ENCODE measurements at places on chromosomes 7 and 10.

DNA sequence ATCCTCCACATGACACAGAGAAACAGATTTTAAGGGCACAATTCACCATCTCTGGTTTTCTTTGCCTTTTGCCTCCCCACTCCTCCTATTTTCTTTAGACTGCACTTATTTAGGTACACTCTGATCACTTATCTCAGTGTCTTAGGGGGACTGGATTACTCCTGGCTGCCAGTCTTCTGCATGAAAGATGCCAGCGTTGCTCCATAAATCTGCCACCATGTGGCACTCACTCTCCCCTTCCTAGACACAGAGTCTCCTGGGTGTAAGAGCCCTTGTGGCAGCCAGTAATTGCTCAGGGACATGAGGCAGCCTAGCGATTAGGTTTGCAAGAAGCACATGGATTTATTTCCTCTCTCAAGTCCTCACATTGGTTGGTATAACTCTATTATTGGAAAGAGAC is 34.5 kb upstream of the RBM20 start:
- DNase-seq = no peak

- DNase-seq = peak; percentile 86
These were observed 187.8 kb downstream of the FAM107B start for GRCh38 chr10:14586901-14587300.

DNA sequence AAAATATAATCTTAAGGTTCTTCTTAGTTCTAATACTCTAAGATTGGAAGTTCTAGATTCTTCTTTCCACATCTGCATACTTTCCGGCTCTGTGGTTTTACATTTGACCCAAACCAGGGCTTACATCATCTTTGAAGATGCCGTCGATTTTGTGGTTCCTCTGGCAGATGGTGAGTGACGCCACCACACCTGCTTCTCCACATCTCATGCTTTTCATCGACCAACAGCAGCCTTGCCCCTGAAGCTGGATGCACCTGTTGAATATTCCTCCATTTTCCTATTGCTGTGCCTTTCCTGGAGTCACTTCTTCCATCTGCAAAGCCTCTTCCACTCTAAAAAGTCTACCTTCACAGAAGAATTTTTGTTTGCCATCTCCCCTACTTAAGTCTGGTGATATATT is 121.3 kb downstream of the PRKCQ start:
- DNase-seq = no peak

DNA sequence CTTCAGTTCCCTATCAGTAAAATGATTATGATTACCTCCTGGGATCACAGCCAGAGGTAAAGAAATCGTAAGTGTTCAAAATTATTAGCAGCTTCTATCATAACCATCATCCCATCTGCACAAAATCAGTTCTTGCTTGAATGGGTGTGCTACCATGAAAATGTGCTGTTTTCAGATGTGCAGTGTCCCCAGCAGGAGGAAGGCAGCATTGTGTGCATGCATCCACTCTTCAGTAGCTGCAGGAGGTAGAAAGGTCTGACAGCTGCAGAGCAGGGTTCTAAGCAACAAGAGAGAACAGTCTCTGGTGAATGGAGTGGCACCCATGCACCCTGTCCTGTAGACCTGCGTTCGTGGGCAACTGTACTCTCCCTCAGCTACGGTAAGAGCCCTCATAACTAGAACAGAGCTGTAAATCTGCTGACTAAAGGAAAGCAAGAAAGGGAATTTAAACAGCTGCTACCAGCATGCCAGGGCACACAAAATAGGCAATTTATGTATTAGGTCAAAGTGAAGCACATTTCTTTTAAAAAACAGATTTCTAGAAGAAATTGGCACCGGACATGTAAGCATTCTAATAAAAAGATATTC is 21.2 kb downstream of the VSTM2A start:
- DNase-seq = no peak

GRCh38 chr10:120803972-120804371 is 47.2 kb upstream of the WDR11 start:
- DNase-seq = no peak

- no peak for DNase-seq
These were observed 16.3 kb downstream of the ZDHHC16 start for GRCh38 chr10:97462309-97462708.

GRCh38 chr7:79822620-79823240 is 311.9 kb upstream of the GNAI1 start:
- no peak for DNase-seq

GRCh38 chr7:64625114-64626082 is 40.5 kb upstream of the ZNF107 start:
- peak; percentile 9 for DNase-seq

DNA sequence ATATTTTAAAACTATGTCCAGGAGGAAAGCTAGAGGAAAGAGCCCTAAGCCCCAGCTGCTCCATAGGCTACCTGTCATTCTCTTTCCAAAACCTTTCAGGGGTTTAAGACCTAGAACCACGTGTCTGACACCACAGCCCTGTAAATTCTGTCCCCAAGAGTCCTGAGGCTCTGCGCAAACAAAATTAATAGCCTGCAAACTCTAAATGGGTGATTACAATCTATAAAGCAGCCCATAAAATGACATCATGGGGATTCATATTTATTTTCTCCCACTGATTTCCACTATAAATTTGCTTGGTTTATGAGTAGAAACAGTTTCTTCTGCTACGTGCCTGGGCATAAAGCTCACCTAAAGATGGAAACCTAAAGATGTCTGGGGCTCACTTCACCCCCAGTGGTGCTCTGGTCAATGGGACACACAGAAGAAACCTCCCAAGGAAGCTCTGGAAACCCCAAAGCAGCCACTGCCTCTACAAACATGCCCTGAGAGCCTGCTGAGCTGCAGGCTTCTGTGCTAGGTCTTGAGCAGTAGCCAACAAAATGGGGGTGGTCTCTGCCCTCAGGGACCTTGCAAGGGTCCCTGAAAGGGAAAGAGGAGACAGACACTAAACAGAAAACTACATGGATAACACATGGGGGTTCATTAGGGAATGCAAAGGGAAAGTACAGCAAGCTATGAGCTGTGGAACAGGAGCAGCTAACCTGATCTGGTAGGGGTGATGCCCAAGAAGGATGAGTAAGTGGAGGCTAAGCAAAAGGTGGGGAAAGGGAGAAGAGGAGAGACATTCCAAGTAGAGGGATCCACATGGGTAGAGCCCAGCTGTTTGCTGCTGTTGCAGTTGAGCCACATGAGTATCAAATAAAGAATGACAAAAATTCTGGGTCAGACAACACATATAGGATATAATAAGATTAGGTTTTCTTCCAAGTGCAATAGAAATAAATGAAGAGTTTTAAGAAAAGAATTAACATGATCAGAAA is 331.7 kb downstream of the KCNMA1 start:
- DNase-seq = no peak

DNA sequence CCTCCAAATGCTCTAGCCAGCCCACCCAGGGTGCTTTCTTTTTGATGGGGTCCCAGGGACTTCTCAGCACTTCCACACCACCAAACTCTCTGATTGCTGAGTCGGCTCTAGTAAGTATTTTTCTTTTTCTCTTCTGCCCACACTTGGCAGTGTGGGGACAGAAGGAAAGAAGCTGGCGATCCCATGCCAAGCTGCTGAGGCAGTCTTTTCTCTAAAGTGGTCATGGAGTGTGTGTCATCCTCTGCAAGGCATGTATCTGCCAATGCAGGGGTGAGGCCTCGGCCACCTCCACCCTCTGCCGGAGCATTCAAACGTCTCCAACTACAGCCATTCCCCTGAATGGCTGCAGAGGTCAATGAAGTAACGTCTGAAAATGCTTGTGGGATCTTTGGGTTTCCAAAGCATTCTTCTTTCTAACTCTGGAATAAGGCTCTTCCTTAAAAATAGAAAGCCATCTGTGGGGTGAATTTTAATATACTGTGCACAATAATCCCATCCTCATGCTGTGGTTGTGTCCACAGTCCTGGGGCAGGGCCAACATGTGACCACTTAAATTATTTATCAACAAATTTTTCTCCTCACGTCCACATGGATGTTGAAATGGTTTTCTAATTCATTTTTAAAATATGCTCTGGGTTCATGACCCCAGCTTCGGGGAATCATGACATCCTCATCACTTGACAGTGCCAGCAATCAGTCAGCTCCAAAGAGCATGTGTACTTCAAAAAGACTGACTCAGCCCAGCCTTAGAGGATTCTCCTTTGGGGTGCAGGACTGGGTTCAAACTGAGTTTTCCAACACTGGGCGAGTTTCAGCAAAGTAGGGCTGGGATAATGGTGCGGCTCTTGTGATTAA is 171.3 kb upstream of the ITGB1 start:
- no peak for DNase-seq

DNA sequence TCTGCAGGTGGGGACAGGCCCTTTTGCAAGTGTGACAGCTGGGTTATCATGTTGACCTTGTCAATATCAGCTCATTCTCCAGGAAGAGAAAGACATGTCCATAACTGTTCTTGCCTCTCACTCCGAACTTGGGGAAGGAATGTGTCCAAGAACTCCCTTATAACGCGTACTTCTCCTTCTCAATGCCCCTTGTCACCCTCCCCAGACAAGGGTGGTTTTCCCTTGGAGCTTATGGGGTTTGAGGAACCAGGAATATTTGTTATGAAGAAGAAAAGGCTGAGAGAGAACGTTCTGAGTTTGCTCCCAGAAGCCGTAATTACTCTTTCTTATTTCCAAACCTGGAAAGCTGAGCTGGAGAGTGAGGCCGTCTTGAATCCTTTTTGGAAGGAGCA is 77.4 kb downstream of the MKI67 start:
- DNase-seq = no peak

DNA sequence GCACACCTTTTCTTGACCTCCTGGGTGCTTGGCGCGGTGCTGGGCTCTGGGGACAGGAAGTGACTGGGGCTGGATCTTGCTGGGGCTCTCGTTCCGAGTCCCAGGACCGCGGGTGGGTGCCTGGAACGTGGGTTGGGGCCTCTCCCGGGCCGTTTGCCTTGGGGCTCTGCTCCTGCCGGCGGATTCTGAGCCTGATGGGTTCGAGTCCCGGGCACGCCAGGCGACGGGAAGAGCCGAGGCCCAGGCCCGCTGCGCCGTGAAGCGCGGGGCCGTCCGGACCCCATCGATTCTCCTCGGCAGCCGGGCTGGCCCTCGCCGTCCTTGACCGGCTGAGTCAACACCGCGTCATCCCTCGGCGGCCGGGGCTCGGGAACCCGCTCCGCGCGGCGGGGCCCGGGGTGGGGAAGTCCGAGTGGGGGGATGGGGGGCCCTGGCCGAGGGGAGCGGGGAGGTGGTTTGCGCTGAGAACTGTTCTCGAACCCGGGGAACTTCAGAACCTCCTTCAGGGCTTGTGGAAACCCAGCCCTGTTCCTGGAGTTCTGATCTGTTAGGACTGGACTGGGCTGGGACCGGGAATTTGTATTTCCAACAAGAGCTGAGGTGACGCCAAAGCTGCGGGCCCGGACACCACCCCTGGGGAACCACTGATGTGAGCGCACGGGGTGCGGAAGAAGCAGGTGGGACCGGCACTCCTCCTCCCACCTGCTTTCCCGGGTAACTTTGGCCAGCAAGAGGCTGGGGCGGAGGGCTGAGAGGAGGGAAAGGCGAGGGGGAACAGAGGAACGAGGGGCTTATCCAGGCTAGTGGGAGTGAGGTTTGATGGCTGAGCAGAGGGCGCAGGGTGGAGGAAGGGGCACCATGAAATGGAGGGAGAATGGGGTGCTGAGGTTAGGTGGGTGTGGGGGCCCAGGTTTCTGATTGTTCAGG is 6.2 kb downstream of the HHEX start:
- DNase-seq = no peak

DNA sequence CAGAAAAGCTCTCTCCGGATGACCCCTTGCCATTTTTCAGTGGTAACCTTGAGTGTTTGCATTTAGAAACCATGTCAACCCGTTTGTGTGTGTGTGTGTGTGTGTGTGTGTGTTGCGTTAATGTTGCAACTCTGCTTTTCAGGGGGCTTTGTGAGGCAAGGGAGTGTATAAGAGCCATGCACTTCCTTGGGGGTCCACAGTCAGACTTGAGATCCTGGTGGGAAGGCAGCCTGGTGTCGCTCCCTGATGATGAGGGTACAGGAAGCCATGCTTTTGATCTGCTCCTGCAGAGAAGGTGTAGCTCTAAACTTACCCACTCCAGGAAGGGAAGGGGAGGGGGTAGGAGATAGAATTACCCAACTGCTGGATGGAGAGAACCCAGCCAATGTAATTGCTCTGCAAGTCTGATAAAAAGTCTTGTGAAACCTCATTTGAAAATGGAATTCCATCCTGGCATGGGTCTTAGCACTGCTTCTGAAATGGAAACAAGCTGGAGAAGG is 10.7 kb downstream of the GRK5 start:
- no peak for DNase-seq

DNA sequence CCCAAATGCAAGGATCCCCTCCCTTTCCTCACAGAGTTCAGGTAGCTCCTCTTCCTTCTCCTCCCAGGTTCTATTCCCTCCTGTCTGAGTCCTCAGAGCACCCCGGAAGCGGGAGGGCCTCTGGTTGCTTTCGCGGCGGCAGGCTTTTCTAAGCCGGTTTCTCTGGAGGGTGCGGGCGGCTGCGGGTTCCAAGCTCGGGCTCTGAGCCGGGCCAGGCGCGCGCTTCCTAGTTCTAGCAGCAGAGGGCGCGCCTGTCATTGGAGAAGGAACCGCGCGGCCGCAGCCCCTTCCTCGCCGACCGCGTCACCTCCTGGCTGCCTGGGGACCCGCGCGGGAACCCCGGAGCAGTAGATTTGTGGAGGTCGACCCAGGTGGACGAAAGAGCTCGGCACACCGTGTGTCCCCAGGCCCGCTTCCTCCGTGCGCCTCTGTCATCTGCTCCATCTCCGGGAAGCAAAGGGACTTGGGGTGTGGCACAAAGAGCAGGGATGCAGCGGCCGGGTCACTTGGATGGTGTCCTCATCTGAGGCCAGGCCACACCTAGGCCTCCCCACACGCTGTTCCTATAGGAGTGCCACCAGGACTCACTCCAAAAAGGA is 389.0 kb upstream of the PODXL start:
- DNase-seq = no peak

GRCh38 chr7:96059075-96059474 is 262.8 kb downstream of the SLC25A13 start:
- DNase-seq = no peak

- no peak for DNase-seq
These were observed 74.0 kb downstream of the INHBA start for GRCh38 chr7:41628901-41629300.

DNA sequence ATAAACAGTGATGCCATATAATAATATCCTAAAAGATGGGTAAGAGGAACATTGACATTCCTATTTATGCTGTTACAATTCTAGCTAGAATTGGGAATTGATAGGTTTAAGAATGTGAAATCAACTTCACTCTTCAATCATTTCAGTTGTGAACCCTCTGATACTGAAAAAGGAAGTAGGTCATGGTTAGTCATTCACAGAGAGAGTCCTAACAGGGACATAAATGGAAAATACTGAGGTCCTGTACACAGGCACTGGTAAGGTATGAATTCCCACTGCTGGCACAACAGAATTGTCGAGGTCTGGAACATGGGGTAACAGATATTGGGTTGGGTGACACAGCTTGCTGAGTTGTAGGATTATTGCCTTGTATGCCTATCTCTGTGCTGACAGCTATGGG is 289.4 kb upstream of the LRRN3 start:
- DNase-seq = no peak

DNA sequence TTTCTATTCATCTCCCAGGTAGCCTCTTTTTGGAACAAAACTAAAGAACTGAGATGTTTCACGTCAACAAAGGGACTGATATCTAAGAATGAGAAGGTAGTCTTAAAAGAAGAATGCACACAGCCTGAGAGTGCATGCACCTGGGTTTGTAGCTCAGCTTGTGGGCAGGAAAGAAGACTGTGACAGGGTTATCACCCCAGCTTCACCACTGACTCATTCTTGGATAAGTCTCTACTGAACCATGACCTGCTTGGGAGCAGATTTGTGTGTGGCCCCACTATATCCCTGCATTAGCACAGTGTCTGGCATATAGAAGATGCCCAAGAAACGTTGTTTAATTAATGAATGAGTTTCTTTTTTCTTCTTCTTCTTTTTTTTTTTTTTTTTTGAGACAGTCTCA is 187.5 kb downstream of the GPAM start:
- DNase-seq = no peak

- no peak for DNase-seq
These were observed 76.1 kb upstream of the ZEB1 start for GRCh38 chr10:31242902-31243301.
